ENCODE measurements at places on chromosomes 7 and 10. TPM values are rescaled to one million over a fixed set of nuclear protein-coding genes. Genes with fewer than 3 reads are reported as not detected.

Gene DLX6
- not detected for total RNA-seq

DNA sequence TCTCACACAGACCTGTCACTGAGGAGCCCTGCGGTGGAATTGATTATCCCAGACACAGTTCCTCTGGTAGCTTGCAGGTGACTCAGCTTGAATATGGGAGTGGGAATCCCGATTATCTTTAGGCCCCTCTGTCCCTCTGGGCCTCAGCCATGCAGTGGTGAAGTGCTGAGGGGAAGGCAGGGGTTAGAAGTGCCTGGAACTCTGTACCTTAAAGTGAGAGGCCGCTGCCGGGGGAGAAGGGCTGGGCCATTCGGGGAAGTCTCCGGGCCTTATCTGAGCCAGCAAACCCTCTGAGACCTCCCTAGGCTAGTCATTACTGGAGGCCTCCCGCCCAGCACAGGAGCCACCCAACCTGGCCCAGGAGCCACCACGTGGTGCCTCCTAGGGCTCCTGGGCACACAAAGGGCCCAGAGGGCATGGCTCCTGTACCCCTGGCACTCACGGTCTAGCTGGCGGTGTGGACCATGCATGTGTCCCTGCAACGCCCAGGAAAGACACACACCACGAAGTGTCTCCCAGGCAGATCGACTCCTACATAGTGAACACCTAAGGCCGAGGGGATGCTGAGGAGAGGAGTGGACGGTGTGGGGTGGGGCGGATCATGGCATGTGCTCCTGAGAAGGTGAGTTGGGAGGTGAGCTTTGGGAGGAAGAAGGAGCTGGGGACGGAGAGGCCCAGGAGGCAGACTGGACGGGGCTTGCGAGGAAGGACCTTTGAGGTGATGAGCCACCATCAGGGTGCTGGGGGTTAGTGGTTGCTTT, 56.2 kb downstream of the HK1 start:
- DNase-seq = no peak
- H3K36me3 ChIP-seq = no peaks in the 10 kb centered on the region
- no peak overlapping the region for H3K4me3 ChIP-seq
- H3K27me3 ChIP-seq = no peaks in the 10 kb centered on the region

Gene HYAL4
- total RNA-seq = not detected

Gene HSPA12A
- 0.43 TPM for total RNA-seq

DNA sequence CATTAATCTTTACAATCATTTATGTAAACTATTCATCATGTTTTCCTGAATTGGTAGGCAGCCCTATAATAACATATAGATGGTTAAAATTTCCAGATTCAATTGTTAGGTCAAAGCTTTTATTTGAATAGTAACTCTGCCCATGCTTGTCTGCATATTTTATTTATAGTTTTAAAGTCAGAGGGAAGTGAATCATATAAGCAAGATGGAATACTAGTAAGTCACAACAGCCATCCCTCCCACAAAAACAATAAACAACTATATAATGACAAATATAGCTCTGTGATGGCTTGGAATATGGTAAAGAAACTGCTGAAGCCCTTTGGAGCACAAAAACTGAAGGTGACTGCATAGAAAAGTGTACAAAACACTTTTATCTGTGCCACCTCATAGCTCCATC, 156.3 kb upstream of the TMEM106B start:
- H3K4me3 ChIP-seq = no peak overlapping the region
- no peaks in the 10 kb centered on the region for H3K36me3 ChIP-seq
- no peak for DNase-seq
- H3K27me3 ChIP-seq = no peaks in the 10 kb centered on the region
- H3K4me1 ChIP-seq = no peaks in the 10 kb centered on the region
- no peak overlapping the region for H3K27ac ChIP-seq

DNA sequence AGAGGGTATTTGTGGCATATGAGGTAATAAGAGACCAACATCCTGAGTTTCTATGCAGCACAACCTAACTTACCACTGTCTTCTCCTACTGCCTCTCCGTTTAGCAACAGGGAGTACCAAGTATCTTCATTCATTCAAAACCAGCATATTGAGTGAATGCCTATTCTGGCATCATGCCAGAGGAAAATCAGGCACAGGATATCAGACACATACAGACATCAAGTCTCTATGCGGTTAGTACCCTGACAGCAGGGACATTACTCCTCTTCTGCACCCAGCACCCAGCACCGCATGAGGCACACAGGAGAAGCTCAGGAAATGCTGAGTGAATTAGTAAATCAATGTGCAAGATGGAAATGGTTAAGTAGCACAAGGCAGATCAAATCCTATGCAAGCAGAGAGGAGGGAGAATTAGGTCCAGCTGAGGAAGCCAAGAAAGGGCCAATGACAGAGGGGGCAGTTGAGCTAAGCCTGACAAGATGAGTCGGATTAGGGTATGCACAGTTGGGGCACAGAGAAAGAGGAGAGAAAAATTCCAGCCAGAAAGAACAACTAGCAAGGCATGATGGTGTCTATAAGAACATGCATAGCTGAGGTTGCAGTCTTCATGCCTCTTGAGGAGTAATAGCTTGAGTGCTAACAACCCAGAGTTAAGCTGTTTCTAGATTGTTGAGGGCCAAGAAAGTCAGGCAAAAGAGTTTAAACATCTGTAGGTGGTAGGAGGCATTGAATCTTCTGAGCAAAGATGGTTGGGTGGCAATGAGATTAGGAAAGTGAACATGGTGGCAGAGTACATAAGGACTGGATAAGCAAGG, 146.0 kb downstream of the PLXNA4 start:
- peak overlapping the region; percentile 94 for H3K27ac ChIP-seq
- no peaks in the 10 kb centered on the region for H3K36me3 ChIP-seq
- no peak for DNase-seq
- H3K4me1 ChIP-seq = peaks cover 88% of the 10 kb centered on the region
- H3K27me3 ChIP-seq = no peaks in the 10 kb centered on the region

Gene CEP55
- total RNA-seq = 0.85 TPM

DNA sequence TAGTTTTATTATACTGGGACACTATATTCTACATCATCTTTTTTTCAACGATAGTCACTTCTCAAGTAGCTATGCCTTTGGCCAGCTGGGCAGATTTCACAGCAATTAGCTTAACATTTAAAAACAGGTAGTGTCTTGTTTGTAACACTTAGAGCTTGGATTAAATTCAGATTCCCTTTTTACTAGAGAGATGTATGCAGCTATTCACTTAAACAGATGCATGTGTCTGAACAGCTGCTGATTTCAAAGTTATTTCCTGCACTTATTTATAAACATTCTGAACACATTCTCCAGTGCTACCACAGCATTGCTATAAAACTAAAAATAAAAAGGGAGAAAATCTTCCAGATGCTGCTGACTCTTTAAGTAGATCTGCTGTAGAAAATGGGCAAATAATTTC, 637.2 kb downstream of the POM121L12 start:
- DNase-seq = no peak
- no peaks in the 10 kb centered on the region for H3K4me1 ChIP-seq
- no peaks in the 10 kb centered on the region for H3K36me3 ChIP-seq
- H3K27ac ChIP-seq = no peak overlapping the region

DNA sequence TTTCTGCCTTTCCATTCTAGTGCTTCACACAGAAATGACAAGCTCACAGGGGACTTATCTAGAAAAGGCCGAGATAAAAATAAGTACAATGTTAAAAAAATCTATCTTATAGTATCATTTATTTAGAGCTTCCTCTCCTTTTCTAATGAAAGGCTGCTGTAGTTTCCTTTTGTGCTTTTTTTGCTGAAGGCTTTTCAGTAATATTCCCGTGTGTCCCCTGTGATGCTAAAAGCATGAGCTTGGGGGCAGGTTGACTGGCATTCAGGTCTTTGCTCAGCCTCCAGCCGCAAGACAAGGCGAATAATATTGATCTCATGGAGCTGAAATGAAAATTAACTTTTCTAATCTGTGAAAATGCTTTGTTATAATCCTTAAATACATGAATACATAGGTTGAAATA, 143.0 kb downstream of the ST7 start:
- no peak for DNase-seq
- H3K36me3 ChIP-seq = no peaks in the 10 kb centered on the region
- no peak overlapping the region for H3K4me3 ChIP-seq
- no peak overlapping the region for H3K27ac ChIP-seq

DNA sequence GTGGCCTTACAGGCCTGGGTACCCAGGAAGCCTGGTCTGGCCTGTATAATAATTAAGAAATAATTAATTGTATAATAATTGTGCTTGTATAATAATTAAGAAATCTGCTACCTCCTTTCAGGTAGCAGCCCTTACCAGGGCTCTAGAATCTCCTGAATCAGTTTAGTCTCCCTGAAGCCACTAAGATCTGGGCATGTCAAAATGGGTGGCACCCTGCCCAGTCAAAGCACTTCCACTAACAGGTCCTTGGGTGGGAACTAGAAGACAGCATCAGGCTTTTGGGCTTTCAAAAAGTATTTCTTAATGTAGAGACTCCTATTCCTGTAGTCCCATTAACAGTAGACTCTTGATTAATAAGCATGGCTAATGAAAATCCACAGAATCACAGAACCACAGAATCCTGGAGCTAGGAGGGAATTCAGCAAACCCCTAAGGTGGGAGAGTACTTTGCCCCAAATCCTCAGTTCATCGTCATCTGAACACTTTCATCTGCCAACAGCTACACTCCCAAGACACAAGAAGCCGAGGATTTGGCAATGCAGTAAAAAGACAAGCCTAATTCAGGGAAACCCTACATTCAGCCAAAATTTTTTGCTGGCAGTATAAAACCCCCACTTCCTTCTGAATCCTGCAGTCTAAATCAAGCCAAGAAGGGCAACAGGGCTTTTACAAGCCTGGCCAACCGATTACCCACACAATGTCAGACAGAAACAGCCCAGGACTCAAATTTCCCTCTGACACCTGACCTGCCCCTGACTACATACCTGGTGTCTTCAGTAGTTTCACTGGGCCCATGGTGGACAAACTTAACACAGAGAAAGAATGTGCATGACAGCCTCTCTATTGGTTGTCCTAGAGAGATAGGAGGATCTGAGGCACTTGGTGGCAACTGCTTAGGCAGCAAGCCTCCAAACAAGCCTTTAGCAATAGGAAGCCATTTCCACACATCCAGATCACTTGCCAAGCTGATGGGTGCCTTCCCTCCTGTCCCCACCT, 5.9 kb upstream of the IL6 start:
- no peaks in the 10 kb centered on the region for H3K36me3 ChIP-seq
- peaks cover 6% of the 10 kb centered on the region for H3K4me1 ChIP-seq
- H3K4me3 ChIP-seq = no peak overlapping the region

DNA sequence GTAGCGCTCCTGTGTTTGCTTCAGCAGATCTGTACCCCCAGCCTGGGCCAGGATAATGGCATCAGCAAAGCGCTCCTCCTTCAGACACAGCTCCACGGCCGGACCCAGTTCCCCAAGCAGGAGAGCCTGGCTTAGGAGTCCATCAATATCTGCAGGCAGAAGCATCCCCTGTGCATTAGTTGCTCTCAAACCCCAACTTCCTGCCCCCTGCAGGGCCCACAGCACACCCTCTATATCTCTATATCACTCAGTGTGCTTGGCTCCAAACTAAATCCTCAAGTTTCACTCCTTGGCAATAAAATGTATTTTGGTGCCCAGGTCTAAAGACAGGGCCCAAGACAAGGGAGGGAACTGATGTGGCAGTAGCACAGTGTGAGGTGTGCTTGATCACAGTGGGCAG, 21.6 kb downstream of the SEC31B start:
- H3K4me1 ChIP-seq = no peaks in the 10 kb centered on the region
- no peaks in the 10 kb centered on the region for H3K27me3 ChIP-seq
- no peak overlapping the region for H3K27ac ChIP-seq
- H3K4me3 ChIP-seq = no peak overlapping the region

Data from natural killer cell (primary cell).